ENCODE measurements at places on chromosomes 16 and 17.

- DNase-seq: no peak
These were observed 50.3 kb upstream of the TMC5 start for GRCh38 chr16:19367335-19367734.

- no peak for DNase-seq
These were observed 126.1 kb downstream of the SEC14L1 start for GRCh38 chr17:77266891-77267341.

DNA sequence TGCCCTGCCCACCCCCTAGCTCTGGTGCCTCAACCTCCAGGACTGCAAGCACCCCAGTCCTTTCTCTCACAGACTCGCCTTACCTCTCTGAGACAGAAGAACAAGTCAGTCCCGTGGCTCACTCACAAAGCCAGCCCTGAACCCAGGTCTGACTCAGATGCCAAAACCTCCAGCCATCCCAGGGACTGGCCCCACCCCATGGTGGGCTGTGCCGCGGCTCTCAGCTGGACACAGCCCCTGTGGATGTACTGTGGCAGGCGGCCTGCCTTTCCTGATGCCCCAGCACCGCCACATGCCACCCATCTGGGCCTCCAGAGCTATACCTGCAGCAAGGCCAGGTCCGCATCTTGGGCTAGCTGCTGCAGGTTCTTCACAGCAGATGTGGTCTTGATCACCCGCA lies 19.8 kb downstream of the MPG start:
- no peak for DNase-seq

- DNase-seq: no peak
These were observed 16.6 kb downstream of the TXNDC11 start for GRCh38 chr16:11726008-11726407.

GRCh38 chr16:3171181-3171854 lies 16.7 kb upstream of the OR1F1 start:
- no peak for DNase-seq

- DNase-seq: no peak
These were observed 5.0 kb upstream of the FTSJ3 start for GRCh38 chr17:63832455-63832854.

- DNase-seq: no peak
These were observed 17.9 kb upstream of the ZNF19 start for GRCh38 chr16:71507061-71507460.

- peak; percentile 43 for DNase-seq
These were observed 17.5 kb downstream of the PRMT7 start for GRCh38 chr16:68328151-68328859.

- DNase-seq: no peak
These were observed 164.1 kb upstream of the TOM1L1 start for GRCh38 chr17:54736573-54736972.

GRCh38 chr17:48484256-48484655 lies 46.6 kb downstream of the HOXB1 start:
- no peak for DNase-seq

DNA sequence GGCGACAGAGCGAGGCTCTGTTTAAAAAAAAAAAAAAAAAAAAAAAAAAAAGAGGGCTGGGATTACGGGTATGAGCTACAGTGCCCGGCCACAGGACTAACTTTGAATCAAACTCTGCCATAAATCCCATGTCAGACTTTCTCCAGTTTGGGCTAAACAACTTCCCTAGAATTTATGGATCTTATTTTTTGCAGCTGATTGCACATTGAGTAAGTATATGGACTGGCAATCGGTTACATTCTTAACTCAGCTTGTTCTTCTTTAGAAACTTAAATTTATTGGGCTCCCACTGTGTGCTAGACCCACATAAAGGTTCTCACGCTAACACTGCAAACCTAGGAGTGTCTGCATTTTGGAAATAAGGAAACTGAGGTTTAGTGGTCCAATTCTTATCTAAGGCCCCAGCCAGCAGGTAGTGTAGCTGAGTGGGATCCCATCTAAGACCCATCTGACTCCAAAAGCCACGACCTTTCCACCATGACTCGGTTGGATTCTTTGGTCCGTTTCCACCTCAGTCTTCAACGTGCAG lies 718 bp upstream of the CBFB start:
- no peak for DNase-seq

DNA sequence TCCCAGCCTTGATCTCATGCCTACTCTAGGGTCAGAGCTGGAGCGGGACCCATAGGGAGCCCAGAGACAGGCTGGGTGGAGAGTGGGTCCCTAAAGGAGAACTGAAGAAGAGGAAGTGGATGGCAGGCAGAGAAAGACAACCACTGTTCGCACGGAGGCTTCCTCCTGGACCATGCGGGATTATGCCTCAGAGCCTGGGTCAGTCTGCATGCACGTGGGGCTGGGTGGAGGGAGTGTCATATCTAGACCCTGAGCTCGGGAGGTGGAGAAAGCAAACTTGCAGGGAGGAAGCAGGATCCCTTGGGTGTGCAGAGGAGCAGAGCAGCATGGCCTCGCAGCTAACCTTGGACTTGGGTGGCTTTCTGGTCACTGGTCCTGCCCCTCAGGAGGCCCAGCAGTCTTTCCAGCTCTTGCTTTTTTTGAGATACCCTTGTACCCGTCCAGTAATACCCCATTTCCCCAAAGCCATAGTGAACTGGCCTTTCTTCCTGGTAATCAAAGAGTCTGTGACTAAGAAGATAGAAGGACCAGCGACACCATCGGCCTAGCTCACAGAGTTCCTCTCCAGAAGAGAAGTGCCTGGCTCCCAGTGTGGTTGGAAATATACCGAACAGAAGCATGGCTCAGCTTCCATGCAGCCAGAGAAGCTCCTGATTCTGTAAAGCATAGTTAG lies 344.2 kb downstream of the CPPED1 start:
- no peak for DNase-seq

- no peak for DNase-seq
These were observed 981 bp upstream of the CD300H start for GRCh38 chr17:74568106-74568873.

DNA sequence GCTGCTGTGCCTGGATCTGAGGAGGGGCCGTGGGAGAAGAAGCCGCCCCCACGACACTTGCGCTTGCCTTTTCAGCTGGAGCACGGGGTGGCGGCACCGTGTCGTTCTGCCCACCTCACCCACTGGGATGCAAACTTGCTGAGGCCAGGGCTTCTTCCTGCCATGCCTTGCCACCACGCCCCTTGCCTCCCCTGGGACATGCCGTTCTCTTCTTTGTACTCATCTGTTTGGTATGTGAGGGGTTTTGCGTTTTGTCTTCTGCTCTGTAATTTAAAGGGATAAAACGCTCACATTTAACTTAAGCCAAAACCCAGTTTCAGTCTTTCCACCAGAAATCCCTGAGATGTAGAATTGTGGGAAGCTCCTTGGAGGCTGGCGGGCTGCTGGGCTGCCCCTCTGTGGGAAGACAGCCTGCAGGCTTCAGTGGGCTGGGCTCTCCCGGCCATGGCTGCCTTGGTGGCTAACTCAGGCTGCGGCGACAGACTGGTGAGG lies 180.2 kb downstream of the RPTOR start:
- no peak for DNase-seq

DNA sequence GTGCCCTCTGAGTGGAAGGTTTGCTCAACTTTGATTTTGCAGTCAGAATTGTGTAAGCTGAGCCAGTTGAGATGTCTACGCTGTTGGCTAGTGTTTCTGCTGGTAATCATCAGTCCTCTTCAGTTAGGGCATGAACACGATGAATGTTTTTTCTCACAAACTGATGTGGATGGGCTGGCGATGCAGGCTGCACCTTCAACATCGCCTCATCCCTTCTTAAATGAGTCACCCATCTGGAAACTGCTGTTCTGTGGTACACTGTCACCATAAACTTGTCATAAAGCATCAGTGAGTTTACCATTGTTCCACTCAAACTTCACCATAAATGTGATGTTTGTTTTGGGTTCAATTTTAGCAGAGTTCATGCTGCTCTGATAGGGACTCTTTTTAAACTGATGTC lies 8.4 kb downstream of the C16orf95 start:
- DNase-seq: no peak

DNA sequence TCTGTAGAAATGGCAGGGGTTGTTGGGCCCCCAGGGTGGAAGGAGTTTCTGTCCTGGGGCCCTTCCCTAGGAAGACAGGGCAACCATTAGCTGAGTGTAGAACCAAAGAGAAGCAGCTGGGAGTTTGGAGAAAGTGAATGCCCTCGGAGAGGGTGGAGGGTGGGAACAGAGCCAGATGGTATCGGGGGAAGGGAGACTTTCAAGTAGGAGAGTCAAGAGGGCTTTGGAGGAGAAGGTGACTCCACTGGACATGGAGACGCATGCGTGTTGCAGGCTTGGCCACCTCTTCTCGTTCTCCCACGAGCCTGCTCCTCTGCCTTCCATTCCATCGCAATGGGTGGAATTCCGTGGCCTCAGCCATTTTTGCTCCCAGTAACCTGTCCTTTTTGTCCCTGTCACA lies 19.4 kb downstream of the SLC47A1 start:
- DNase-seq: no peak

GRCh38 chr16:8931859-8932258 lies 31.8 kb downstream of the USP7 start:
- peak; percentile 19 for DNase-seq

- DNase-seq: no peak
These were observed 10.8 kb upstream of the SLFN12L start for GRCh38 chr17:35548208-35548810.

DNA sequence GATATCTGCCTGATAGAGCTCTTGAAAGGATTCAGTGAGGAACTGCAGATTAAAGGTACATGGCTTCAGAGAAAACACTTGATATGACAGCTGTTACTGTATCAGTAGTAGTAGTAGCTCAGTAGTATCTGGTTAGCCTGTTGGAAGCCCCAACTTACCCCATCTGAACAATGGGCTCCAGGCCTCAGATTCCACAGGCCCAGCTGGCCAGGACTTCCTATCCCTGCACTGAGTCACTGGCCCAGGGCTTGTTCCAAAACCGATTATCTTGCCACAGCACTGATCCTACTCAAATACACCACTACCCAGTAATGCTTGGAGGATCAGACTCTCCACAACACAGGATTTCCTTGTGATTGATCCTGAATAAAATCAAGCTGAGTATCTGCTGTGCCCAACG lies 32.6 kb downstream of the DCUN1D3 start:
- no peak for DNase-seq

DNA sequence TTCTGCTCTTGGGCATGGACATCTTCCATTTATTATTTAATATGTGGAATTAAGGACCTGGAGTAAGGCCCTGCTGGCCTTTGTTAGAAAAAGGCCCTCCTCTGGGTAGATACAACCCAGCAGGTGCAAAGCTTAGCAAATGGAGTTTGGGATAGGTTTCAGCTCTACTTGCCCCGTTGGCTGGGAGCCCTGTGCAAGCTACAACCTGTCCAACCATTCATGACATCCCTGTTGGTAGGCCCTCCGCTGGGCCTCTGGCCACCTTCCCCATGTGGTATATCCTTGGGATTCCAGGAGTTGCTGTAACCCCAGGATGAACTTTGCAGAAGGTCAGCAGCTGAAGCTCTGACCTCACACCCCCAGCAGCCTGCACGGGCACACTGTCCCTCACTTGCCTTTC lies 6.4 kb downstream of the NGFR start:
- DNase-seq: no peak

DNA sequence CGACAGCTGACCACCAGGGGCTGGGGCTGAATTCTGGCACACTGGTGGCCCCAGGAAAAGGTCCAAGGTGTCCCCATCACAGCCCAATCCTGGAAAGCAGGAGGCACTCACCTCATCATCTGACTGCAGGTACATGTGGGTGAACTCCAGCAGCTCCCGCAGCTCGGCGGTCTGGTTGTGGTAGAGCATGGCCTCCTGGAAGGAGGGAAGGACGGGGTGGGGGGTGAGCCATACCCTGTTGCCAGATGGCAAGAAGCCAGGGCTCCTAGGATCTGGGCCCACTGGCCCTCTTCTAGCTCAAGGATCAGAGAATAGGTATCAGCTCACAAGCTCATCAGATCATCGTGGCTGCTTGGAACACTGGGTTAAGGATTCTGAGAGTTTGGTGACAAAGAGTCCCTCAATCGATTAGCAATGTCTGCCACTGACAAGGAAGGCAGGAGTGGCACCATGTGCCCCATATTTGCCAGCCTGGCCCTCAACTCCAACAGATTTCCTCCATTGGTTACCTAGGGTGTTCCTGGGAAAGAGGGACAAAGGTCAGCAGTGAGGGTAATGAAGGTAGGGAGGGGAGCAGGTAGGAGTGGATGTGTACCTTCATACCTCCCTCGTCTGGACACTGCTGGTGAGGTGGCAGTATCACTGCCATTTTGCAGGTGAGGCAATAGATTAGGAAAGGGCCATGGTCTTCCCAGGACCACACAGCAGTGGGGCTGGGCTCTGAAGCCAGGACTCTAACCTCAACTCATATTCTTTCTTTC lies 4.9 kb downstream of the P3H4 start:
- DNase-seq: no peak

GRCh38 chr17:4965311-4965986 lies 2.2 kb downstream of the SPAG7 start:
- DNase-seq: no peak

DNA sequence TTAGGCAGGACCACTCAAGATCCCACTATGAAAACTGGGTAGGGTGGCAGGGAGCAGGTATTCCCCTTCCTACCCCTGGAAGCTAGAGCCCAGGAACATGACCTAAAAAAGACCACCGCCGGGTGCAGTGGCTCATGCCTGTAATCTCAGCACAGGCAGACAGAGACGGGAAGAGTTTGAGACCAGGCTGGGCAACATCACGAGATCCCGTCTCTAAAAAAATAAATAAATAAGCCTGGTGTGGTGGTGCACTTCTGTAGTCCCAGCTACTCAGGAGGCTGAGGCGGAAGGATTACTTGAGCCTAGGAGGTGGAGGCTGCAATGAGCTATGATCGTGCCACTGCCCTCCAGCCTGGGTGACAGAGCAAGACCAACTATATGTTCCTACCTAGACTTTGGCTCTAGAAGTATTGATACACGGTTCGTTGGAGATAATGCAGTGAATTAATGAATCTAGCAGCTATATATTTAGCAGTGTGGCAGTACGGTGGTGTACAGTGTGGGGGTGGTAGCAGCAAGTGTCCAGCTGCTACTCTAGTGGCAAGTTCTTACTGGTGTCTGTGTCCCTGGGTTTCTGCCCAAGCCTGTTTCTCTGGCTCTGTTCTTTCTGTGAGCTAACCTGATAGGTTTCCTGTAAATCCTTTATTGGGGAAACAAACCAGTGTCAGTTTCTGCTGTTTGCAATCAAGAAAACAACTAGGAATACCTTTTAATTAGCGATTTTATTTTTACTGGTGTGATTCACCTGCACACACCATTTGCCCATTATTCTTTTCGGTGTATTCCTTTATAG lies 3.3 kb upstream of the USP31 start:
- no peak for DNase-seq

Data from activated CD4-positive, CD25-positive, alpha-beta regulatory T cell (primary cell).